Stomach (tissue), 19 donors: ENCODE measurements at places on chromosomes 3 and 15. TPM values are rescaled to one million over a fixed set of nuclear protein-coding genes. Genes with fewer than 3 reads are reported as not detected.
A peak's percentile ranks its signal among the peaks of the same experiment; 100 is the strongest.

TRIM59 gene
- total RNA-seq = 1.3 TPM

GRCh38 chr3:144028798-144029411, 57.3 kb downstream of the DIPK2A start:
- no peaks in the 10 kb centered on the region for H3K4me1 ChIP-seq
- no peaks in the 10 kb centered on the region for H3K27me3 ChIP-seq
- DNase-seq = no peak
- H3K36me3 ChIP-seq = no peaks in the 10 kb centered on the region
- H3K27ac ChIP-seq = no peak overlapping the region
- no peak overlapping the region for H3K4me3 ChIP-seq

SPTBN5 gene
- 0.73 TPM for total RNA-seq

FETUB gene
- total RNA-seq = not detected

DNA sequence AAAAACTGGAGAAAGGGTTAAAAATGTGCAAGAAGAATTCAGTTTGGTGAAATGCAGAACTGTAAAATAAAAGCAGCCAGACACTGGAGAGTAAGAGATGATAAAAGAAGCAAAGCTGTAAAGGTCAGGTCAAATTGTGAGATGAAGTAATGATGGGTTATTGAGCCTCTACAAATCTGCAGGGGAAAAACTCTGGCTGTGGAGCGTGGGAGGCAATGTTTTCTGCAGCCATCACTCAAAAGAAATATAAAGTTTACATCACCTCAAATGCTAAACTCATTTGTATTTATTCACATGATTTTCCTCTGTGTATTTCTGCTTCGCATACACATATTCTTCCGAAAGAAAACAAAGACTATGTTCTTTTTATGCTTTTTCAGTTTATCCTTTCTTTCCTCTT, 158.8 kb upstream of the GPR149 start:
- no peak overlapping the region for H3K4me3 ChIP-seq
- peak; percentile 3 for DNase-seq
- no peak overlapping the region for H3K27ac ChIP-seq
- no peaks in the 10 kb centered on the region for H3K36me3 ChIP-seq
- no peaks in the 10 kb centered on the region for H3K4me1 ChIP-seq

DNA sequence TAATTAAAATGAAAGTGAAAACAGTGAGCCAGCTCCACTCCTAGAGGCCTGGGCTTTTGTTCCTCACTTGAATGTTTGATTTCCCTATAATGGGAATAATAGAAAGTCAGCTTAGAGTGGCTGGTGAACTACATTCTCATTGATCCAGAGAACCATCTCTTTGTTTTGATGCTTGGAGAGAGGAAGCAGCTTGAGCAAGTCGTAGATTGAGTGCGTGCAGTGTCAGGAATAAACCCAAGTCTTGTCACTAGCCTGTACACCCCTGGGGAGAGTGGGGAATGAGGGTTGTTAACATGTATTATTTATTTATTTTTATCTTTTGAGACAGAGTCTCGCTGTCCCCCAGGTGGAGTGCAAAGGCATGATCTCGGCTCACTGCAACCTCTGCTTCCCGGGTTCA, 885 bp upstream of the LSG1 start:
- H3K36me3 ChIP-seq = peaks cover 20% of the 10 kb centered on the region
- H3K4me3 ChIP-seq = peak overlapping the region; percentile 79
- peaks cover 31% of the 10 kb centered on the region for H3K4me1 ChIP-seq
- H3K27me3 ChIP-seq = no peaks in the 10 kb centered on the region
- peak; percentile 32 for DNase-seq
- peak overlapping the region; percentile 23 for H3K27ac ChIP-seq

DNA sequence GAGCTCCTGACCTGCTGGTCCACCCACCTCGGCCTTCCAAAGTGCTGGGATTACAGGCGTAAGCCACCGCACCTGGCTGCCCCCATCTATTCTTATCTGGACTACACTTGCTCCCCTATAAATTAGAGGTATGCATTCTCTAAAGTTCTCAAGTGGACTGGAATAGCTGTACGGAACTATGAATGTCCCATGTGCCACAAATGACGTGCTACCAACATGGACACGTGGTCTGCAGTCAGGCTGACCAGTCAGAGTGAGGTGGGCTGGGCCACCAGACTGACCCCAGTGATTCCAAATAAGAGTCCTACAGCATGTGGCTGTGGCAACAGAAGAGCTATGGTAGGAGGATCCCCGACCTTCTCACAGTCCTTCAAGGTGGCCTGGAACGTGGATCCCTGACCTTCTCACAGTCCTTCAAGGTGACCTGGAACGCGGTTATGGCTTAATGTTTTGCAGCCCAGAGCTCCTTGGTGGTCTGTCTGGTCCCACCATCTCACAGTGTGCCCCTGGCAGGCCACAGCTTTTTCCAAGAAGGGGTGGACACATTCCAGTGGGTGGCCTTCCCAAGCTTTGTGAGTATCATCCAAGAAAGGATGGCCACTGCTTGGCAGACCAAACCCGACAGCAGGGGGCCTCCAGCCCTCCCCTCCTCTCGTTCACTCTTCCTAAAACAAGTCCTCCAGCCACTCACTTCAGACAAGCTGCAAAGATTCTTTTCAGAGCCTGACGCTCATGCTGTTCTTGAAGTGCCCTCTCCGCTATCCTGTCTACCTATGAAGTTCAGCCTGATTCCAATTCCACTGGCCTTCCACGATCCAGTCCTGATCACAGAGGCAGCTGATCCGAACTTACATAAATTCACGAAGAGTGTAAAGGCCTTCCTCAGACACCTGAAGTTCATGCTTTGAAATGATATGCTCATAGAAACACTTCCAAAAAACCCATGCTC, 4.4 kb downstream of the ADAMTS17 start:
- no peak for DNase-seq
- H3K4me1 ChIP-seq = peaks cover 7% of the 10 kb centered on the region
- H3K27ac ChIP-seq = no peak overlapping the region
- H3K27me3 ChIP-seq = peaks cover 26% of the 10 kb centered on the region

DNA sequence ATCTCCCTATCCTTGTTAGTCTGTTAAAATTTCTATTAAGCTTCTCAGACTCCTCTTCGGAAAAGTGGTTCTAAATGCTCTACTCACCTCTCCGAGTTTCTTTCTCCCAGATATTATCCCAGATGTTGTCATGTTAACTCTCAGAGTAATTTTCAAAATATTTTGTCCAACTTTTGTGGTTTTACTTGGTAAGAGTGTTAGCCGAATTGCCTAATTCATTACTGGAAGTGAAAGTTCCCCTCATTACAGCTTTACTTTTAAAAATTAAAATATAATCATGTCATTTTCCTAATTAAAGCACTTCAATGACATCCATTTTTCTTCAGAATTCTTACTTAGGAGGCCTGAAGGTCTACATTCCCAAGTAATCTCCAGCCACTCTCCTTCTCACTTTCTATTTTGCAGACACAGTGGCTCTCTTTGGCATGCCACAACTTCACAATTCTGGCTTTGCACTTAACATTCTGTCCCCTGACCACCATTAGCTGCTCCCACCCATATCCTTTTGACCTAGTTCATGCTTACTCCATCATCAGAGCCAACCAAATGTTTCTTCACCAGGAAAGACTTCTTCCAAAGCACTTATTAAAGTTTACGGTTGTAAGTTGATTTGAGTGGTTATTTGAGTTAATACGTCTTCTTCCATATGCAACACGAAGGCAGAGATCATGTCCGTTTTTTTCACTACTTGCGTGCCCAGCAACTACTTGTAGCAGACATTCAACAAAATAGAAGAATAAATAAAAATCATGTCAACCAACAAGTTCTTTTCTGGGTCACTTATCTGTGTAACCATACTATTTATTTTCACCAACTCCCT, 10.2 kb upstream of the TIPARP start:
- no peak overlapping the region for H3K4me3 ChIP-seq
- H3K27me3 ChIP-seq = no peaks in the 10 kb centered on the region
- DNase-seq = no peak
- no peaks in the 10 kb centered on the region for H3K36me3 ChIP-seq
- H3K4me1 ChIP-seq = peaks cover 17% of the 10 kb centered on the region

- H3K27me3 ChIP-seq = no peaks in the 10 kb centered on the region
- DNase-seq = no peak
- no peaks in the 10 kb centered on the region for H3K4me1 ChIP-seq
- H3K4me3 ChIP-seq = no peak overlapping the region
- H3K27ac ChIP-seq = no peak overlapping the region
- no peaks in the 10 kb centered on the region for H3K36me3 ChIP-seq
Measured at GRCh38 chr15:70390723-70391122, 293.0 kb upstream of the TLE3 start.

DNA sequence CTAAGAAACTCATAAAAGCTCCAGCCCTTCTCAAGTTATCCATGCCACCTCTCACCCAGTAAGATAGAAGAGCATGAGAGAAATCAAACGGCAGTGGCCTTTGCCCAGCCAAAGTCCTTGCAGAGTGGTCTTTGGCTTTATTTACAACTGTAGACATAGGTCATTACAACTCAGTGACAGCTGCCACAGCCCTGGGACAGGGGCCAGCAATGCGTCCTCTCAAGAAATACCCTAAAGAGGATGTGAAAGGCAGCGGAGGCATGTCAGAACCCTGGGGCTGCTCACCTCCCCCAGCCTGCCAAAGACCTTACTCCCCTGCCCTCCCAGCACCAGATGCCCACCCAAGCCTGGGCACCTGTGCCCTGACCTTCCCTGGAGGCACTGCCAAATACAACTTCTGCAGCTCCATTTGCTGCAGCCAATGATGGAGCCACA, 6.3 kb downstream of the ACAA1 start:
- peaks cover 87% of the 10 kb centered on the region for H3K36me3 ChIP-seq
- no peak overlapping the region for H3K4me3 ChIP-seq
- H3K27me3 ChIP-seq = no peaks in the 10 kb centered on the region
- peak; percentile 33 for DNase-seq

OR5K2 gene
- not detected for total RNA-seq

GRCh38 chr15:35209838-35210237, 124.7 kb upstream of the NANOGP8 start:
- no peak overlapping the region for H3K4me3 ChIP-seq
- DNase-seq = peak; percentile 6
- no peaks in the 10 kb centered on the region for H3K4me1 ChIP-seq
- no peaks in the 10 kb centered on the region for H3K36me3 ChIP-seq
- no peak overlapping the region for H3K27ac ChIP-seq

EIF4E3 gene
- total RNA-seq = 4.1 TPM

- no peaks in the 10 kb centered on the region for H3K27me3 ChIP-seq
- DNase-seq = no peak
- H3K4me1 ChIP-seq = no peaks in the 10 kb centered on the region
- H3K27ac ChIP-seq = no peak overlapping the region
- H3K4me3 ChIP-seq = no peak overlapping the region
- peaks cover 52% of the 10 kb centered on the region for H3K36me3 ChIP-seq
Measured at GRCh38 chr3:42572278-42572677, 9.5 kb downstream of the SEC22C start.

DNA sequence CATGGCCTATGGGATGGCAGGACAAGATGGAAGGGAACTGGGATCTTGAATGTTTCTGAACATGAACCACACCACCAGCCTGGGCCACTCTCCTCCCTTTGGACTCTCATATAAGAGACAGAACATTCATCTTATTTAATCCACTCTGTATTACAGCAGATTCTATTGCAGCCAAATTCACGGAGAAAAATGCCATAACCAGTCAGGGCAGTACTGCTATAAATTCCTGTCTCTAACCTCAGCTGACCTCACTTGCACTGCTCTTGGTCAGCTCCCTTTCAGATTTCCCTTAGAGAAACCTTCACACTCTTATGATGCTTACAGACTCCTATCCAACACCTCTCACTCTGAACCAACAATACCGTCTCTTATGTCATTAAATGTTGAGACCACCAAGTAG, 101.4 kb downstream of the RYK start:
- no peak overlapping the region for H3K27ac ChIP-seq
- no peaks in the 10 kb centered on the region for H3K27me3 ChIP-seq
- no peak overlapping the region for H3K4me3 ChIP-seq

RFTN1 gene
- 103 TPM for total RNA-seq

DNA sequence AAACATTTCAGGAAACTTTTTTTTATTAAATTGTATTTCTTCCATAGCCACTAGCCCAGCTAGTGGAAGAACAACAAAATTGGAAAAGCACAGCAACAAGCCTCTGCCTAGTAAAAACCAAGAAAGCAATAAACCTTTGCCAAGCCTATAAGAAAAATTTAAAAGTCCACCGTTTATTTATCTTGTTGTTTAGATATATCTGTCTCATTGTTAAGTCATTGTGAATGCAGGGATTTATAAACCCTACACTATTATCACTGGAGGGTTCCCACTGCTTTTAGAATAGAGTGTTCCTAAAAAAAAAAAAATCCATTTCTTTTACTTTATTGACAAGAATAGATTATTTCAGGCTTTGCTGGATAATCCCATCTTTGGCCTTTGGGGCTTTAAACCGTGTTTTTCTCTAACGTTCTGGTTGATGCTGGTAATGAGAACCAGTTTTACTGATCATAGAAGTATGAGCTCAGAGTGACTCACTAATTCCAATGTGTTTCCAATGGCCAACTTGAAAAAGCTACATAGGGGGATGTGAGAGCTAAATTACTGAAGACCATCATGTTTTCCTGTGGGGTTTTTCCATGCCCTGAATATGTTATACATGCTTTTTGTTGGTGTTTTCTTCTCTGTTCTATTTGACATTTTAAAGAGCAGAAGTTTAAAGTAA, 634.1 kb downstream of the RBMS3 start:
- H3K27me3 ChIP-seq = no peaks in the 10 kb centered on the region
- H3K4me1 ChIP-seq = no peaks in the 10 kb centered on the region
- H3K27ac ChIP-seq = no peak overlapping the region
- H3K4me3 ChIP-seq = no peak overlapping the region

DNA sequence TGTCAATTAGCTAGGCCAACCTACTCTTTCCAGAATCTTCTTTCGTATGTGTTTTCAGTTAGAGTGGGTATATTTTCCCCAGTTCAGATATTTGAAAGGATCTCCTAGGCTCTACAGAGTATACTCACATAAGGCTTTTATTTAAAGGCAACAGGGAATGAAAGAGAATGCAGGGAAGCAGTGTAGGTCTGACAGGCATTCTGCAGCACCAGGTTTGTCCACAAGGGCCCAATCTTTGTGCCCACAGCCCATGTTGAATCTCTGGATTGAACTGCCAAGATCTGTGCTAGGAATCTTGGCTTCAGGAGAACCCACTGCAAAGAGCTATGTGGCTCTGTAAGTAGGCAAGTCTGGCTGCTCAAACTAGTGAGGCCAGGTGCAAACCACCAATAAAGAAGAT, 24.2 kb upstream of the GALNT15 start:
- no peak overlapping the region for H3K27ac ChIP-seq
- no peaks in the 10 kb centered on the region for H3K27me3 ChIP-seq
- H3K36me3 ChIP-seq = no peaks in the 10 kb centered on the region
- no peak overlapping the region for H3K4me3 ChIP-seq
- DNase-seq = no peak
- H3K4me1 ChIP-seq = no peaks in the 10 kb centered on the region

IMPG2 gene
- 0.29 TPM for total RNA-seq

DNA sequence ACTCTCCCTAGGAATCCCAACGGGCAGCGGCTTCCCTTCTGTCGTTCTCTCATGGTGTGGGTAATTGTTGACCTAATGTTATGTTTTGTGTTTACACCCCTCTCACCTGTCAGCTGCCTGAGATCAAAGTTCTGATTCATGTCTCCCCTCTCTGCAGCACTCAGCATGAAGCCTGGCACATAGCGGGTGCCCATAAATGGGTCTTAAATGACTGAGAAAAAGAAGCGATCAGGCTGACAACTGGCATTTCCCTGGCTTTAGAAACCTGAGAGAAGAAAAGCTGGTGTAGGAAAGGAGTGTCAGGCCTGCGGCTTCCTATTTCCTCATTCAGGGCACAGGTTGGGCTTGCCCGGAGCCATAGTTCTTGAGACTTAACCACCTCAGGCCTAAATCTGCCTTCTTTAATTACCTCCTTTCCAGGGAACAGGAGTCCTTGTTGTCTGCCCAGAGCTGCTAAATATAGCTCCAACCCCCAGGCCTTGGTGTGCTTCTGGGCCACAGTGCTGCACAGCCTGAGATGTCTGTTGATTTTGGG, 31.8 kb downstream of the LPP start:
- DNase-seq = peak; percentile 55
- peak overlapping the region; percentile 84 for H3K27ac ChIP-seq
- H3K4me1 ChIP-seq = peaks cover 83% of the 10 kb centered on the region
- no peak overlapping the region for H3K4me3 ChIP-seq
